Activated CD4-positive, alpha-beta T cell treated with anti-CD3 and anti-CD28 coated beads, Interleukin-2, amount 10 ng/mL, durations not matched to agents 7 days and 5 days (primary cell): ENCODE measurements at places on chromosomes 1 and 21. TPM values are rescaled to one million over a fixed set of nuclear protein-coding genes. Genes with fewer than 3 reads are reported as not detected.

Gene BATF3
- total RNA-seq = 14.0 TPM

Gene TMEM269
- total RNA-seq = 0.25 TPM

Gene MR1
- total RNA-seq = 38.7 TPM

Gene CYP4A11
- total RNA-seq = not detected

Gene C1orf21
- 7.4 TPM for total RNA-seq

DNA sequence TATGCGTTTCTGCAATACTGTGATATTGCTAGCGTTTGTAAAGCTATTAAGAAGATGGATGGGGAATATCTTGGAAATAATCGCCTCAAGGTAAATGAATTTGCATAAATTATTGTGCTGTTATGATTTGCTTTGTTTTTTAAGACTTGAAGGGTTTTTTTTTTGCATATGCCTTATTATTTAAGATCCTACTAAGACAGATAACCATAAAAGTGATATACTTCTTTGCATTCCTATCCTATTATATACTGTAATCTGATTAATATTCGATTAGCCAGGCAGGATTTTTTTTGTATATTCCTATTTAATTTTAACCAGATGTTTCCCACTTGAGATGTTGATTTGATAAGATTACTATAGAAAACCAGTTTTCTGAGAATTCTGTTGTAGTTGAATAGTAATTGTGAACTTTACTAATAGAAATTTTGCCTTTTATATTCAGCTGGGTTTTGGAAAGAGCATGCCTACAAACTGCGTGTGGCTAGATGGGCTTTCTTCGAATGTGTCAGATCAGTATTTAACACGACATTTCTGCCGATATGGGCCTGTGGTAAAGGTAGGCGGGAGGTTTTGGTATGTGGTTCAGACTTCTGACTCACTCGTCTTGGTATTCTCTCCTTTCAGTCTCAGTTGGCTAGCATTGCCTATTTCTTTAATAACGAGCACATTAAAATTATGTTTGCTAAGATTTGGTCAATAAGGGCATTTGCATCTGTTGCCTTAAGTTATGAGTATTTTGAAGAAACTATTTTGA, 56.8 kb downstream of the ZBTB17 start:
- DNase-seq = peak; percentile 63

DNA sequence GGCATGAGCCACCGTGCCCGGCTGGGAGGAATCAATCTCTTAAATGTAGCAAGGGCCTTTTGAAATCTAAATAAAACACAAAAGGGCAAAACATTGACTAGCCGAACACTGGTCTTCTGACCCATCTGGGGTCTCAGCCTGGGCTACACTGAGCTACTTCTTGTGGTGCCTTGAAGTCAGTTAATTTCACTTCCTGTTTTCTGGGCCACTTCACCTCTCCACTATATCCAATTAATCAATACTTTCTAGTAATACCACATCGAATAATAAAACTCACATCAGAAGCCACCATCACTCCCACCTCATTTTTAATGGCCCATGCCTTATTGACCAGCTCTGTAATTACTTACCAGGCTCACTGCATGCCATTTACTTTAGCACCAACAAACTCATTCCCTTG, 138.0 kb upstream of the SAMSN1 start:
- no peak for DNase-seq

DNA sequence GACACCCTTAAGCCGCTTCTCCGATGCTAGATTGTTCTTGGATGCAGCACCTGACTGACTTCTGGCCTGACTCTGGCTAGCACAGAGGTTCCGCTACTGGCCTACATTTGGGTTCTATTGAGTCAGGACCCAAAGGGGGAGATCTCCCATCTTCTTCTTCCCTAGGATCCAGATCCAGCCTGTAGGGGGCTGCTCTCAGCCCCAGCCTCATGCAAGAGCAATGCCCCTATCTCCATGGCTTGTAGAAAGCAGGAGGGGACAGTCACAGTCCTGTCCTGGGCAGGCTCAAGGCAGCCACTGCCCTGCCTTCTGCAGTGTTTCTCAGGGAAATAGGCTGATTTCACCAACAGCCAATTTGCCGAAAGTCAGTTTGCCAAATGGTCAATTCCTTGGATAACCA, 6.3 kb upstream of the ADAR start:
- peak; percentile 4 for DNase-seq

DNA sequence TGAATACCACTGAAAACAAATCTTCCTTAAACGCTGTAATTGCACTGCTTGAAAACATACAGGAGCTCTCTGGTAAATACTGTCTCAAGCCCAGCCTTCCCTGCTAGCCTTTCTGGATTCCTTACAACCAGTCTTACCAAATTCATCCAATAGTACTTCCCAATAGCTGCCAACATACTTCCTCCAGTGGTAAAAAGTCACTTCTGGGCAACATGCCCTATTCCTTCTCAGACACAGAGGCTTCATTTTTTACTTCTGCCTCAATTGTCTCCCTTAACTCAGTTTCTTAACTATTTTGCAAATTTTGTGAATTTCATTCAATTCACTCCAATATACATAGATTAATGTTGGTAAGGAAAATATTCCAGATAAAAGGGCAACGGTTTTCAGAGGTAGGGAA, 166.3 kb downstream of the TBX15 start:
- no peak for DNase-seq

- no peak for DNase-seq
Observed at GRCh38 chr1:15685820-15686219, 1.7 kb downstream of the PLEKHM2 start.

DNA sequence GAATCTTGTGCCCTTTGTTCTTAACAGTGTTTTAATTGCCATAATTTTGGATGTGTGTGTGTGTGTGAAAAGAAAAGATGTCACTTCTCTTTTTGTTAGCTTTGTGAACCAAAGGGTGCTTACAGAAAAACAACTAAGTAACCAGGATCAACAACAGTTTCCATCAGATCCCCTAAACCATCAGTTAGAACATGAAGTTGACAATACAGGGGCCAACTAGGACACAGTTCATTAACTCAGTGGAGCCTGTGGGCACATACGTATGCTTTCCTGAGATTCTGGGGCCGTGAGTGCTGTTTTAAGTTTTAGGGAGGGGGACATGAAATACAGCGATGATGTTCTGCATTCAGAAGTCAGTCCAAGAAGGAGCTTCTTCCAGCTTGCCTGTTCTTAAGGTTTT, 133.6 kb downstream of the TLR5 start:
- no peak for DNase-seq

GRCh38 chr1:160402001-160402795, 1.8 kb downstream of the VANGL2 start:
- DNase-seq = peak; percentile 5

DNA sequence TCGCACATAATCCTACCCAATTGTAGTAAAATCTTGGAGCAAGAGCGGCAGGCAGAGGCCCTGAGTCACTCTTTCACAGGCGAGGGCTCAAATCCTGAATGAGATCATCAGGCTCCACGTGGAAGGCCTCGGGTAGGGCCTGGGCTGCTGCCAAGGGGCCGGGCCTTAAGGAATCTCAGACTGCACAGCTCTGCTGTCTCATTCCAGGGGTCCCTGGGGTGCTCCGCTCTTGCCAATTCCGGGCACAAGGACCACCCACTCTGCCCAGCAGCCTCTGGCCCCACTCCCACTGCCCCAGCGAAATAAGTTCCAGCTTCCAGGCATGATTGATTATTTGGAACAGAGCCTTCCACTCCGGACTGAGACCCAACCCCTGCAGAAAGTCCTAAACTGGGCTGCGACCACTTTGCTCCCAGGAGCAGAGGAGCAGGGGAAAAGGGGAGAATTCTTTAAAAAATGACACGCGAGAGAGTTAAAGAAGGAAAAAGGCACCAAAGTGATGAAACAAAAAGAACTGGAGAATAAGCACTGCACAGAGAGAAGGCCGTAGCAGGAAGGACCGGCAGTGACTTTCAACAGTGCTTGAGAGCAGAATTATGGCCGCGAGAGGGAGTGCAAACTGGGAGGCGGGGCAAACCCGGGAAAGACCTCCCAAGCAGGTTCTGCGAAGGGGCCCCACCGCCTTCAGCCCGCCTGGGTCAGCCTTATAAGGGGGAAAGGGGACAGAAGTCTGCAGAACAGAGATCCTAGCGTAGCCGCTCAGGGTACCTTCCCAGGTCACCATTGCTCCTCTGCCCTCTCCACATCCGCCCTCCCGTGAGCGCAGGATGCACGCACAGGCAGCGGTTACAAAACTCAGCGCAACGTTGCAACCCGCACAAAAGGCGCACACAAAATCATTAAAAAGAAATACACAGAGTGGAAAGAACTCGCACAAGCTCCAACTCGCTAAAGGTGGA, 2.0 kb downstream of the ADAMTS1 start:
- DNase-seq = peak; percentile 57

DNA sequence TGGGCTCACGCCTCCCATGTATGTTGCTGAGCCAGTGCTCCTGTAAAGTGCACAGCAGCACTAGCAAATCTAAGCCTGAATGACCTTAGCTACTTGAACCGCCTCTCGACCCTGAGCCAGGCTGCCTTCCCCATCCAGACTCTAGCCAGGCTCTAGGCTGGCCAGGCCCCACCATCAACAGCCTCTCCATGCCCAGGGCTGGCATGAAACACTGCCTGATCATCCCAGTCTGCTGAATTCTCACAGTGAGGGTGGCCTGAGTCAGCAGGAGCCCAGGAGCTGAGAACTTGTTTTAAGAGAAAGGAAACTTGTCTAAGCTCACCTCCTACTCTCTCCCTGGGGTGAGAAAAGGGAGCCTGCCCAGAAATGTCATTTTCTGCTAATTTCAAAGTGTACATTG, 733.3 kb downstream of the PTPRU start:
- DNase-seq = no peak

GRCh38 chr21:26961698-26962097, 5.2 kb downstream of the ADAMTS5 start:
- no peak for DNase-seq

GRCh38 chr1:147547065-147547464, 5.8 kb downstream of the BCL9 start:
- no peak for DNase-seq

DNA sequence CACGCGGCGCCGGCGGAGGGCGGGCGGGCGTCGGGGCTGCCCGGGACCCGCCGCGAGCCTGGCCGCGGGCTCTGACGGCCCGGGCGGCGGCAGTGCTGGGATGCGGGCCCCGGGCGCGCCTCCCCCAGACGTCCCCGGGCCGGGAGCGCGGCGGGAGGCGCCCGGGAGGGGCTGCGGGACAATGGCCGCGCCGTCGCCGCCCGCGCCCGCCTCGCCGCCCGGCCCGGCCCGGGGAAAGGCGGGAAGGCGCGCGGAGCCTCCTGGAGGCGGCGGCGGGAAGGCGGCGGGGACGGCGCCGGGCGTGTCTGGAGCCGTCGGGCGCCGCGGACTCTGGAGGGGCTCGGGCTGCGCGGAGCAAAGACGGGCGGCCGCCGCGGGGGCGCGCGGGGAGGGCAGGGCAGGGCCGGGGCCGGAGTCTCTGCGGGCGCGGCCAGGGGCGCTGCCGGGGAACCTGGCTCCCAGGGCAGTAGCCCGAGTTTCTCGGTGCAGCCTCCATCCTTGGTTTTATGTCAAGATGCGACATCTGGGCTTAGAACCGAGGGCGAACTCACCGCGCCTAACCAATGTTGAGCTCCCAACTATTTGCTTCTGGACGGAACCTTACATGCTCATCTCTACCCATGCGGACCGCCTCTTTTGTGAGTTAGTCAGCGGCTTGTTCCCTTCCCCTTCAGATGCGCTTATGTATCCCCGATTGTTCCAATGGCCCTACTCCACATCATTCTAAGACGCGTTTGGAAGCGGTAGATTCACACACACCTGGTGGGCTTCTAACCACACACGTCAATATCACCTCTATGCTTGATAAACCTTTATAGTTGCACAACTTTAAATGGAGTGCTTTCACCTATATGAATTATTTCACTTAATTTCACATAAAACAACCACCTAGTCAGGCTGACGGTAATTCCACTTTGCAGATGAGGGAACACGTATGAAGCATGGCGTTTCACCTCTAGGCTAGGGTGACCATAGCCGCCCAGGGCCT, 651 bp downstream of the ZBTB8A start:
- DNase-seq = no peak

DNA sequence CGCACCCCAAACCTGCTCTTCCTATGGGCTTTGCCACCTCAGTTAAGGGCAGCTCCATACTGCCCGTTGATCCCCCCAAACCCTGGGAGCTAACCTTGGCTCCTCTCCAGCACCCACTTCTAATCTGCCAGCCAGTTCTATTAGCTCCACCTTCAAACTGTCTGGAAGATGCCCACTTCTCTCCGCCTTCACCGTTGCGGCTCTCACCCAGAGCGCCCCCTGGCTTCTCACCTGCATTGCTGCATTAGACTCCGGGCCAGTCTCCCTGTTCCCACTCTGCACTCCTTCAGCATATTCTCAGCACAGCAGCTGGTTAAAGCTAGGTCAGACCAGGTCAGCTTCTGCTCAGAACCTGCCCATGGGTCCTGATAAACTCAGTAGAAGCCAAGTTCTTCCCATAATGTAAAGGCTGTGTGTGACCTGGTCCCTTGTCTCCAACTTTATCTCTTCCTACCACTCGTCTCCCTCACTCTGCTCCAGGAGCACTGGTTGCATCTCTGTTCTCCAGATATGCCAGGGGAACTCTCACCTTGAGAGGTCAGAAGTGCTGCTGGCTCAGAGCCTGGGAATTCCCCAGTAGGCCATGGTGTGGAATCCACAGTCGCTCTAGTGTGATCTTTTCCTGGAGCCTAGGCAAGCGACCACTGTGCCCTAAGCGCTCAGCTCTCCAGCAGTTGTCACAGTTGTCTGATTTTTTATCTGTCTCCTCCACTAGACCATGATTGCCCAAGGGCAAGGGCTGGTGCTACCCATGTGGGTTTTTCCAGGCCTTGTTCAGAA, 150.3 kb downstream of the HMGB4 start:
- DNase-seq = peak; percentile 8

DNA sequence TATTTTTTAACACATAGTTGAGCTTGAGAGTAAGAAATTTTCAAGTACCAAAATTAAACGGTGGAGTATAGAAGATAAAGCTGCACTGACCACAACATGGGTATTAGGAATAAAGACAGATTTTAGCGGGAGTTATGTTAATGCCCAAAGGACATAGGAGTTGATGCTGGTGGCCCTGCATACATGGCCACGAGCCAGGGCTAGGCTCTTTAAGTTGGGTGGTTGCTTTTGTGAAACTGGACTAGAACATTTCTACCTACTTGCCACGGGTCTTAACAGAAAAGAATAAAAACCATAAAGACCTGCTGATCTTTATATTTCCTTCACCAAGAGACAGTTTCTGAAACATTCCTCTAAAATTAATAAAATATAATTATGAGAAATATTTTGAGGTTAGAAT, 14.9 kb downstream of the EDEM3 start:
- no peak for DNase-seq

GRCh38 chr1:9425859-9426258, 113.4 kb upstream of the SLC25A33 start:
- DNase-seq = no peak

GRCh38 chr1:16249596-16250241, 12.7 kb upstream of the CPLANE2 start:
- DNase-seq = no peak

GRCh38 chr21:33865996-33866575, 49.5 kb downstream of the ATP5PO start:
- DNase-seq = no peak

- no peak for DNase-seq
Observed at GRCh38 chr1:41795205-41795762, 123.4 kb downstream of the HIVEP3 start.

GRCh38 chr1:233641029-233641428, 27.1 kb downstream of the KCNK1 start:
- no peak for DNase-seq
